Midbrain (tissue), 1 donor: ENCODE measurements at places on chromosomes 12 and 14.

GRCh38 chr14:77804592-77804991 lies 4.7 kb downstream of the ADCK1 start:
- DNase-seq: no peak

- DNase-seq: no peak
Observed at GRCh38 chr12:59010941-59011340, 90.6 kb upstream of the LRIG3 start.

GRCh38 chr14:59229653-59230406 lies 41.4 kb downstream of the DAAM1 start:
- no peak for DNase-seq

DNA sequence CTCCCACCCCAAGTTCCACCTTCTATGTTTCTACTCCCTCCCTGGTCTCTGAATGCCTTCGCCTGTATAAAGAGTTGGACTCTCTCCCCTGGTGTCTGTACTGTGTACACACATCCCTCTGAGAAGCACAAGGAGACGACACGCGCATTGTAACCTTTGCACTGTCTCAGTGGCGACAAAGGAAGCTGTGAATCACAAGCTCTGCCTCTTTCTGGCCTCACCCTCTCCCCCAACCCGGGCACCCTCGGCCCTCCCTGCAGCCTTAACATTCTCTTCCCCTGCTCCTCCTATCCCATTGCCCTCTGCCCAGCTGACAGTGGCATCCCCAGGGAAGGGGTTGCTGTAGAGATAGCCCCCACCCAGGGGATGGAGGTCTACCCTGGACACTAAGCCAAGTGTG lies 2.5 kb upstream of the SMARCD1 start:
- no peak for DNase-seq

GRCh38 chr14:75204116-75204515 lies 27.7 kb upstream of the TMED10 start:
- no peak for DNase-seq

DNA sequence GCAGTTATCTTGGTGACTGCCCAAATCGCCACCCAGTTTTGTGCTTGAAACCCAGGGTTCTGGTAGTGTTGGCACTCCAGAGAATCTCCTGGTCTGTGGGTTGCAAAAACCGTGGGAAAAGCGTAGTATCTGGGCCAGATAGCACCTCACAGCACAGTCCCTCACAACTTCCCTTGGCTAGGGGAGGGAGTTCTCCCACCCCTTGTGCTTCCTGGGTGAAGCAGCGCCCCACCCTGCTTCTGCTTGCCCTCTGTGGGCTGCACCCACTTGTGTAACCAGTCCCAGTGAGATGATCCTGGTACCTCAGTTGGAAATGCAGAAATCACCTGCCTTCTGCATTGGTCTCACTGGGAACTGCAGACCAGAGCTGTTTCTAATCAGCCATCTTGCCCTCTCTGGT lies 16.4 kb downstream of the CLEC2D start:
- no peak for DNase-seq

- no peak for DNase-seq
Observed at GRCh38 chr14:55705651-55706364, 125.8 kb downstream of the KTN1 start.

DNA sequence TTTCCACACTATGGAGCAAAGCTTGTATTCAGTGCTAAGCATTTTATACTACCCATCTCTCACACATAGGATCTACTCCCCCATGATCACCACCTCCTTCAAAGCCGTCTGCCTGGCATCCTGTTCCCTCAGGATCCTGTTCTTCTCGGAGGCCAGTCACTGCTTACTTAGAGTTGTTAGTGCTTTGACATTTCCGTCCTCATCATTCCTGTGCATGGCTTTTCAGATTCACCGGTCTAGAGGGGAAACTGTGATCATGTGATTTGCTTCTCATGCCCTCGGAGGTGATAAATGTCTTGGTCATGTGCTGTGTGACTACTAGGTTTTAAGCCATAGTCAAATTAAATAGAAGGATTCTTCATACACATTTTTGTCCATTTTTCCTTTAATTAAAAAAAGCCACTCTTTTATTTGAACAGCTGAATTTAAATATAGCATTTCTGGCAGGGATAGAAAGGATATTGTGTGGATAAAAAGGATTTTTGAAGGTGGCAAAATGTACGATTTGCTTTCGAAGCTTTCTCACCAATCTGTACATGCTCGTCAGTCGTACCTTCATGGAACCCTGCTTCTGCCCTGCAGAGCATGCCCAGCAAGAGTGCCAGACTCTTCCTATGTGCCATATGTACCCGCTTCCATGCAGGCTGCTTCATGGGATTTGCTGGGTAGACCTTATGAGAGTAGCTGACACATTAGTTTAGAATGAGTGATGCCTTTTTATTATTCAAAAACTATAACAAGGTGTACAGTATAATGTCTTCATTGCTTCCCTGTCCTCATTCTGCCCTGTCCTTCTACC lies 53.3 kb downstream of the BMAL2 start:
- no peak for DNase-seq

GRCh38 chr14:23361763-23362162 lies 3.2 kb downstream of the EFS start:
- no peak for DNase-seq

- DNase-seq: no peak
Observed at GRCh38 chr12:130132831-130133511, 29.3 kb upstream of the FZD10 start.

GRCh38 chr12:68237619-68238018 lies 12.0 kb upstream of the IL26 start:
- DNase-seq: no peak
